ENCODE measurements at places on chromosomes 12 and 14.

- DNase-seq: no peak
These were observed 96.3 kb downstream of the ESRRB start for GRCh38 chr14:76472199-76472723.

DNA sequence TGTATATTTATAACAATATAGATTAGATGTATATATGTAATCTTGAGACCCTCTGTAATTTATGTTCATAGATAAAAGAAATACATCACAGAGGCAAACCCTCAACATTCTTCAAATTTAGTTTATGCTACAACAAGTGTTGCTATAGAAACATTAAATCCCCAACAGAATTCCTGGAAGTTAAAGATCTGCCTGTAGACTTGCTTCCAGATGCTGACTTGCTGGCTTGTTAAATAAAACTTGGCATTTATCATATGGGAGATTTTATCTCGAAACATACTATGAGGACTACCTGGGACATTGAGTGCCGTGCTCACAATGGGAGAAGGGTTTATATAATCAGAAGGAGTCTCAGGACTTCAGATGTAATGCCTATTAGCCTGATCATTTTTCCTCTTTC is 136.3 kb upstream of the PLXNC1 start:
- DNase-seq: no peak

DNA sequence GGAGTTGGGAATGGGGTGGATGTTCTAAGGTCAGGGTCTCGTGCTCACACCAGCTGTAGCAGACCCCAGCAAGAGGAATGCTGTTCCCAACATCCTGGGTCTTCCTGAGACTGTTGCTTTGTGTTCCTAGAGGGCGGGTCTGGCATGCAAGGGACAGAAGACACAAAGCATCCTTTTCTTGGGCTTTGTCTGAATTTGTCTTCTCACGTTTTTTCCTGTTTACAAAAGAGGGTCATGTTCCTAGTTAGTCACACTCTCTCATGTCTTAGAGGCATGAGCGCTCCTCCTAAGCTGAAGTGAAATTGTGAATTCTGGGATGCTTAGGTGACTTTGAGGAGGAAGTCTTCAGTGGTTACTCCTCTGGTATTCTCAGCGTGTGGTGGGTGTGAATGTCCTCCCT is 9.6 kb upstream of the TAMALIN start:
- DNase-seq: no peak

DNA sequence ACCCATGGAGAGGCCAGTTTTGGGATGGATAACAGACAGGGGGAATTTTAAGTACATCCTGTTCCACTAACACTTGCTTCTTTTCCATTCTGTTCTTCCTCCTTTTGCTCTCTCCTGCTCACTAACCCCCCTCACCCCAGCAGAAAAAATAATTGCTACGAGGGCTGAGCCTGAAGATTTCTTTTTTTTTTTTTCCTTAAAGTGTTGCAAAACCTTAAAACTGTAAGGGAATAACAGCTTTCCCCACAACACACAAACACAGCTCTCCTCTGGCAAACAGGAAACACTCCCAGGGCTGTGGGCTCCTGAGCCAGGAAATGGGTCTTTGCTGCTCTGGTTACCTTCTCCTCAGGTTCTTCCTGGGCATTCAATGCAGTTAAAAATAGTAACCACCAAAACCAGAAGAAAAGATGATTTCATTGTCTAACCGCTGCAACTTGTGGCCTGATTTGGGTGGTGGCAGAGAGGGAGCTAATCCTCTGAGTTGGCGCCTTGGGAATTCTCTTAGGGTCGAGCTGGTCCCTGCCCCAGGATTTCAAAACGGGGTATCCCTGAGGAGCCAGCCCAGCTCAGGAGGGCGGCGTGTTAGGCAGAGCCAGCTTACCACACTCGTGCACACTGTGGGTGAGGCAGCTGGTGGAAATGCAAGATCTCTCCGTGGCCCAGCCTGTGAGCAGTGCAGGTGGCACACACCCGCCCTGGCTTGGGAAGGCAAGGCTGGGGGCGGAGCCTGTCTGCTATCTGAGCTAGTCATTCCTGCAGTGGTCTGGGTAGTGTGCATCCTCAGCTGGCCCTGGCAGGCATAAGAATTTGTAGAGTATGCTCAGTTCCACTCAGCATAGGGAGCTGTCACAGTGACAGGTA is 17.1 kb upstream of the EMP1 start:
- DNase-seq: peak; percentile 54

- DNase-seq: no peak
These were observed 62.6 kb upstream of the IGF1 start for GRCh38 chr12:102542816-102543440.

- no peak for DNase-seq
These were observed 874 bp upstream of the RNU6-8 start for GRCh38 chr14:32203928-32204357.

GRCh38 chr14:97106166-97106565 is 309.0 kb downstream of the VRK1 start:
- no peak for DNase-seq

GRCh38 chr12:72738811-72739210 is 466.6 kb downstream of the TRHDE start:
- DNase-seq: no peak

GRCh38 chr12:47296828-47297227 is 217.1 kb upstream of the AMIGO2 start:
- no peak for DNase-seq

- DNase-seq: no peak
These were observed 30.4 kb downstream of the RAP1B start for GRCh38 chr12:68641138-68641537.

DNA sequence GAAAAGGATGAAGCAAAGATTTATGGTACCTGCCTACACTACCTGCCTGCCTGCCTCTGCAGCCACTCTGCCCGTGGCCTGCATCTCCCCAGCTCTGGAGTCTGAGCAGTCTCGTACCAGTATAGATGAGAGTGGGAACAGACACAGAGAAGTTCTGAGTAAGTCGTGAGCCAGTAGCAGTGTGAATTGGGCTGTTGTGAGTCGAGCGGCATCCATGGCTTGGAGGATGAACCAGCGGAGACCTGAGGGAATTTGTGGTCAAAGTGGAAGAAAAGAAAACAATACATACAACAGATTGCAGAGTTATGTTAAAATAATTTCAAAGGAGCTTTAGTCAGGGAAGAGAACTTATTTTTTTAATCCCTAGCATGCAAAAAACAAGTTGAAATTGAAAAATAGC is 25.3 kb downstream of the C2CD5 start:
- no peak for DNase-seq

- no peak for DNase-seq
These were observed 910 bp upstream of the SRP54 start for GRCh38 chr14:34981743-34982420.

GRCh38 chr12:65823513-65824375 is 539 bp upstream of the HMGA2 start:
- no peak for DNase-seq

DNA sequence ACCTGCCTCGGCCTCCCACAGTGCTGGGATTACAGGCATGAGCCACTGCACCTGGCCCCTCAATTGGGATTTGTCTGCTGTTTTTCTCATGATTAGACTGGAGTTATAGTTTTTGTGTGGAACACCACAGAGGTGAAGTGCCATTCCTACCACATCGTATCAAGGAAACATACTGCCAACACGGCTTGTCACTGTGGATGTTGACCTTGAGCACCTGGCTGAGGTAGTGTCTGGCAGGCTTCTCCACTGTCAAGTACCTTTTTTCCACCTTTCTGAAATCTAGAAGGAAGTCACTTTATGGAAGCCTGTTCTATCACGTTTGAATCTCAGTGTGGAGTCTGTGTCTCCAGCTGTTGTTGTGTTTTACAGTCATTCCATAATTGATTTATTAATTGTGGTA is 21.4 kb upstream of the SEL1L start:
- DNase-seq: no peak

GRCh38 chr12:71755146-71755892 is 656 bp downstream of the RAB21 start:
- no peak for DNase-seq

DNA sequence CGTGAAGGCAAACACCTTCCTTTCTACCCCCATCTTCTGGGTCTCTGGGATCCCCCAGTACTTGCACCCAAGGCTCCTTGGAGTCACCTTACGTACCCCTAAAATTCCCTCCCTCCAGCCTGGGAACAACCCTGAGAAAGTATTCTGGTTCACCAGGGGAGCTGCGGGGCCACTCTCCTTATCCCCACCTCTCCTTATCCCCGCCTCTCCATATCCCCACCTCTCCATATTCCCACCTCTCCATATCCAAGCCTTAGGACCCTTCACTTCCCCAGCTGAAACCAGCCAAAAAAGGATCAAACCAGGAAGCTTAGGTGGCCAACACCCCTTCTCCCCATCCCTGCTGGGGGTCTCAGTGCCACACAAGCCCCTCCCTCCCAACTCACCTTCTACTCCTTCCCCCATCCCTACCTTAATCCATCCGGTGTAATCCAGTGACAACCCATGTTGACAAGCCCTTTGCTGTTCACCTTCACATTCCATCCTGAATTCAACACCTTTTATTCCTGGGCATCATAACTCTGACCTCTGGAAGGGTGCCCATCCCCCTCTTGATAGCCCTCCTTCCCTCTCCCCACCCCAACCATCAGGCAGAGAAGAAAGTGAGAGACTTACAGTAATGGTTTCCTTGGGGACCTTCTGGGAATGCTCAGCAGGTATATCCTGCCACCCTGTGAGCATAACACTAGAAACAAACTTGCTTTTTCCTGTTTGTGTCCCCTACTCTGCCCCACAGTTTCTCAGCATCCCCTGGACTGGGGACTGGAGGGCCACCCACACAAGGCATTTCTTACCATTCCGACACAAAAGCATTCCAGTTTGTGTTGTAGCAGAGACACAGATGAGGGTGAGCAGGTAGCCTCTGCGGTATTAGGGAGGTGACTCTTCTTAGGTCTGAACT is 1.6 kb upstream of the MSI1 start:
- DNase-seq: no peak

- DNase-seq: no peak
These were observed 132.5 kb upstream of the MAX start for GRCh38 chr14:65234752-65235361.

- DNase-seq: no peak
These were observed 47.4 kb downstream of the SLC35F4 start for GRCh38 chr14:57818511-57818910.

DNA sequence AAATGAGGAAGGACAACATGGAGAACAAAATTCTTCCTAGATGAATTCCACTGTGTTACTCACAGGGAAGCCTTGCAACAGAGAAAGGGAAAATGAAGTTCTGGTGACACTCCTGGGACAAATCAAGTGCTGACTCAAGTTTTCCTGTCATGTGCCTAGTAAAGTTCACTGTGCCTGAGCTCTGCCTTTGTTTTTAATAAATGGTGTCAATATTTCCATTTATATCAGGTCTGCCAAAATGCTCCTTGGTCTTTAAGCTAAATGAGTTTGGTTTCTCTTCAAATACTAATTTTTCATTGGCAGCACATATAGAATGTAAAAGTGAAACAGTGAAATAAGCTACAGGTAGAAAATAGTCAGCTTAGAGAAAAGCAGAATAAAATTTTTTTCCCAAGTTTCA is 33.0 kb downstream of the HIGD1C start:
- DNase-seq: no peak

DNA sequence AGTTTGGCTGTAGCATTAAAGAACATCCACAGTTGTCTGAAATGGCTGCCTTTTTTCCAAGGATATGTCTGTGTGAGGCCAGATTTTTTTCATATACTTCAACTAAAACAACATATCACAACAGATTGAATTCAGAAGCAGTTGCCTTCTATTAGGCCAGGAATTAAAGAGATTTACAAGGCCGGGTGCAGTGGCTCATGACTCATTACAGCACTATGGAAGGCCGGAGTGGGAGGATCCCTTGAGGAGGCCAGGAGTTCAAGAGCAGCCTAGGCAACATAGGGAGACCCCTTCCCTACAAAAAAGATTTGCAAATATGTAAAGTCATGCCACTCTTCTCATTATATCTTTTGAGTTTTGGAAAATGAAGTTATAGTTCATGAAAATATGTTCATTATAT is 108.6 kb downstream of the KTN1 start:
- no peak for DNase-seq

- no peak for DNase-seq
These were observed 372.2 kb downstream of the TMEM121 start for GRCh38 chr14:105898482-105899010.

- peak; percentile 89 for DNase-seq
These were observed 602.9 kb downstream of the TMEM121 start for GRCh38 chr14:106129274-106129673.

GRCh38 chr12:29050503-29050902 is 98.6 kb upstream of the FAR2 start:
- no peak for DNase-seq

- no peak for DNase-seq
These were observed 16.7 kb downstream of the ALDH1L2 start for GRCh38 chr12:105067511-105068031.

GRCh38 chr14:100701314-100701713 is 25.4 kb upstream of the DLK1 start:
- DNase-seq: no peak

GRCh38 chr12:70415987-70416386 is 49.9 kb downstream of the KCNMB4 start:
- DNase-seq: no peak

DNA sequence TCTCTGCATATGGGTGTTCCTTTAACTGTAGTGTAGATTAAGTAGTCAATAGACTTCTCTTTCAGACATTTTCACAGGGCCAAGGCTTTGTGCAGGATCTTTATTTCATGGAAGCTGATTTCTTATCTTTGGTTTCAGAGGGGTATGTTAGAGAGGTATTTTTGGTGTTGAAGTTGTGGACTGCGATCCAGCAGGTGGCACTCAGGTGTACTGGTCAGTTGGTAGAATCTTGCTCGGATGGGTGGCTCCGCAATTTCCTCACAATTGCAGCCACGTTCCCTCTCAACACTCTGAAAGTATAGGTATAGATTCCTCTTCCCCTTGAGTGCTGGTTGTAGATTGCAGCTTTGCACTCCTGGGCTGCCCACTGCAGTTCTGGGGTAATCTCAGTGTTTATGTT is 44.3 kb downstream of the OSBPL8 start:
- no peak for DNase-seq

GRCh38 chr12:125083072-125083471 is 17.8 kb downstream of the AACS start:
- DNase-seq: no peak

DNA sequence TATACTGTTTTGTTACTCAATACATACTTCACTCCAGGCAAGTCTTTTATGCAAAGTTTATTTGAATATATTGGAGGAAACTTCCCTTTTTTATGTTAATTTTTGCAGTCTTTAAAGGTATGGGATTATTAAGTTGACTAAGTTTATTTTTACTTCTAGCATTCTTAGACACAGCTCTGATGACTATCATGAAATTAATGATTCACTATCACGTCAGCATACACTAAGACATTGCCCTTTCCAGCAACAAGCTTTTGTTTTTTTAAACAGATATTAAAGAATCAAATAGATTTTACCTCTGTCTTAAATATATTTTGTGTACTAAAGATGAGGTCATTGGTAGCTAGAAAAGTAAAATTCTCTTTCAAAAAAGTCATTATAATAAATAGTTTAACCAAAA is 52.1 kb downstream of the DERA start:
- no peak for DNase-seq

Data from GDM1 (cell line).